ENCODE measurements at places on chromosomes 1 and 21. TPM values are rescaled to one million over a fixed set of nuclear protein-coding genes. Genes with fewer than 3 reads are reported as not detected.

Gene PAQR6
- 1.4 TPM for total RNA-seq

Gene RUNX1
- total RNA-seq: 129 TPM

Gene ADGRL4
- 81.8 TPM for total RNA-seq

Gene CGN
- 0.13 TPM for total RNA-seq

Gene ATF3
- 113 TPM for total RNA-seq

Gene MAPKAPK2
- 103 TPM for total RNA-seq

DNA sequence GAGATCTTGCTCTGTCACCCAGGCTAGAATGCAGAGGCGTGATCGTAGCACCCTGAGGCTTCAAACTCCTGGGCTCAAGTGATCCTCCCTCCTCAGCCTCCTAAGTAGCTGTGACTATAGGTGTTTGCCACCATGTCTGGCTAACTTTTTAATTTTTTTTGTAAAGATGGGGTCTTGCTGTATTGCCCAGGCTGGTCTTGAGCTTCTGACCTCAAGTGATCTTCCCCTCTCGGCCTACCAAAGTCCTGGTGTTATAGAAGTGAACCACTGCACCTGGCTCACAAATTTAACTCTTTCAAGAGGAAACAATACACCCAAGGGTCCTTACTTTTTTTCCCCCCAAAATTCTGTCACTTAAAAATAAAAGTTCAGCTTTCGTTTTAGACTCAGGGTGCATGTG lies 62.3 kb downstream of the GALNT2 start:
- DNase-seq: no peak

DNA sequence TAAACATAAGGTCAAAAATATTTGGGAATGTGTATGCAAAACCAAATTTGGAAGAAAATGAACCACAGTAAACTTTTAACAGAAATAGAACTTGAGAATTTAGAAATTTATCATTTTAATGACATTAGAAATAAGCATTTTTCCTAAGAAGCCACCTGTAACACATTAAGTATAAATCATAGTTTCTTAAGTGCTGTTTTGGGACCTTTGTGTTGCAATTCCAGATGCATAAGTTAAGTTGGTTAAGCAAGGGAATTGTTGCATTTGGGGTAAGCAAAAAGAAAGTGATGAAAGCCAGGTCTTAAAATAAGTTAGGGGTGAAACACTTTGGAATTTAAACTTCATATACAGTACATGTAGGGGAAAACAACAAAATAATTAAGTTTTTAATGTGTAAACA lies 49.8 kb downstream of the CDKN2C start:
- DNase-seq: no peak

DNA sequence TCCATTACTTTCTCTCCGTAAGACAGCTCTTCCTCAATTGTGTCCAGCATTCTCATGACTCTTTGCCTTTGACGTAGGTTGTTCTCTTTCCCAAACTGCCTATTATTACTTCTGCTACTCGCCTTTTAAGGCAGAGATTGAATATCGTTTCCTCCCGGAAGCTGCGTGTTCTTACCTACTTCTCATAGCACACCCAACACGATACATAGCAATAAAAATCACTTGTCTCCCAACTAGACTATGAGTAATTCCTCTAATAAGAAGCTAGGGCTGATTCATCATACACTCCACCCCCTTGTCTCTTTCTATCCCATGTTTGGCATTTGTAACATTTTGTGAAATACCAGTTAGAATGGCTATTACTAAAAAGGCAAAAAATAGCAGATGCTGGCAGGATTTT lies 55.8 kb upstream of the SGIP1 start:
- DNase-seq: no peak

- DNase-seq: no peak
These were observed 72.6 kb upstream of the USP24 start for GRCh38 chr1:55287723-55288122.

DNA sequence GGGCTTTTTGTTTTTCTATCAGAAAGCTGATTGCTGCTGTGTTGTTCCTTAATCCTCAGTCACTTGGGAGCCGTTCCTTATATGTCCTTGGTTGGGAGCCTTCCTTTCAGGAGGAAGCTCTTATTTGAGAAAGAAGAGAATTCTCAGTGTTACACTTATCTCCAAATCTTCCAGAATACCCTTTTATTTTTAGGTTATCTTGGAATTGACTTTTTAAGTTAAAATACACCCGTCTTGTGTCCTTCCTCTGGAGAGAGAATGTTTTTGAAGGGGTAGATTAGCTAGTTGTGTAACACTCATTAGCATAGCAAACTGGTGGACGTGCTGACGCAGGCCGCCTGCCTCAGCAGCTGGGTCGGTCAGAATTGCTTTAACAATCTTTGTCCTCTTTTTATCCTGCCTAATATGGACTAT lies 42.1 kb downstream of the LRRC8B start:
- no peak for DNase-seq

DNA sequence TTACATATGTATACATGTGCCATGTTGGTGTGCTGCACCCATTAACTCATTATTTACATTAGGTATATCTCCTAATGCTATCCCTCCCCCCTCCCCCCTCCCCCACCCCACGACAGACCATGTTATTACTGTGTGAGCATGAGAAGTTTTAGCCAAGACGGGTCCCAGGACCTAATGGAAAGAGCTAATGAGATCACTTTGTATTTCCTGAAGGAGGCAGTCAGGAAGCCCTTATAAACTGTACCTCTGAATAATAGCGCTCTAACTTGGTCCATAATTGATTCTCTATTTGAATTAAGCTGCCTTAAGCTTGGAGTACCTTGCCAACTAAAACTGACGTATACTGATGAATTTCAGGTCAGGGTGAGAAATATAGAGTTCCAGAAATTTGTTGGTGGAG lies 4.1 kb upstream of the NEGR1 start:
- no peak for DNase-seq

DNA sequence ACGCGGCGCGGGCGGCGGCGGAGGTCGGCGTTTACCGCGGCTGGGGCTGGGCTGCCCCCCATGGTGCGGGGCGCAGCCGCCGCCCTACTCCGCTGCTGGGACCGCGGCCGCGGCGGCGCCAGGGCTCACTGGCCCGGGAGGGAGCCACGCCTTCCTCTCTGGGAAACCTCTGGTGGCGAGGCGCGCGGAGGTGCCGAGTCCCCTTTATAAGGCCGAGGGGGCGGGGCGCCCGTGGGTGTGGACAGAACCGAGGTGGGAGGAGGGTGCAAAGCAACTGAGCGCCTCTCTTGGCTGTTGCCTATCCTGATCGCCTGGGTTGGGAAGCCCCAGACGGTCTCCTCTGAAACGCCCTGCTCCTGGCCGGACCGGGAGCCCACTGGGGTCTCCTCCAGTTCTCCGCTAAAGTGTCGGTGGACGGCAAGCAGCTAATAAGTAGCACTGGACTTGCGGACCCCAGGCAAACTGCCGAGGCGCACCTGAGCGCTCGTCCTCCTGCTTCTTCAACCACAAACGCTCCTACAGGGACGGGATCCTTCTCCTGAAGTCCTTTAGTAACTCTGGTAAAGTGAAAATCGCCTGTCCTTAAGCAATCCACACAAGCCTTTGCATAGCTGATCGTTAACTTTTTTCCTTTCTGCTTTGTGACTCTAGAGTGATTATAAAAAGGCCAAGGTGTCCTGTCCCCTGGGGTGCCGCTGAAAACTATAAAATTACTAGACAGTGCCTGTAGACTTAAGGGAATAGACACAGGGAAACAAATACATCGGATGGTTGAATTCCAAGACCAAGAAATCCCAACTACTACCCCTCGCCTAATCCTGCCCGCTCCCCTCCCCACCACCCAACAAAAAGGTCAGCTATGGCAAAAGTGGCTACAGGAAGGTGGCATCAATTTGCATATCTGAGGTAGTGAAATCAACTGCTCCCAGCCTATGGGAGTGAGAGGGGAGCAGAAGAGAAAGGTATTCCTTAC lies at the start of gene PTGER3:
TSS of gene PTGER3 (minus strand) at position 182 of the 973 bp plus-strand sequence. CDS start 239 bp downstream, outside the sequence.
- DNase-seq: peak; percentile 91

DNA sequence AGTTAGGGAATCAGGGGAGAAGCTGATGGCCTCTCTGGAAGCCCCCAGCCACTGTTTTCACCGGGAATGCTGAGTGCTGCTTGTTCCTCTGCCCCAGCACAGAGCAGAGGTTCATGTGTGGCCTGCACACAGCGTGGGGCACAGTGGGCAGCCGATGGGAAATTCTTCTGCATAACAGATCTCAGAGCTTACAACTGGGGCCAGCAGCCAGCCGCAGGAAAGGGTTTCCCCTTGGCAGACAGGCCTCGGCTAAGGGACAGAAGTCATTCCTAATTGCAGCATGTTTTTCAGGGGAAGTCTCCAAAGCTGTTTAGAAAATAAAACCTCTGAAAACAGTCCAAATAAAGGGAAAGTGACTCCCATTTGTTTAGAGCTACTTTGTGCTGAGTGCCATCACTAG lies 22.6 kb downstream of the HMGB4 start:
- no peak for DNase-seq

DNA sequence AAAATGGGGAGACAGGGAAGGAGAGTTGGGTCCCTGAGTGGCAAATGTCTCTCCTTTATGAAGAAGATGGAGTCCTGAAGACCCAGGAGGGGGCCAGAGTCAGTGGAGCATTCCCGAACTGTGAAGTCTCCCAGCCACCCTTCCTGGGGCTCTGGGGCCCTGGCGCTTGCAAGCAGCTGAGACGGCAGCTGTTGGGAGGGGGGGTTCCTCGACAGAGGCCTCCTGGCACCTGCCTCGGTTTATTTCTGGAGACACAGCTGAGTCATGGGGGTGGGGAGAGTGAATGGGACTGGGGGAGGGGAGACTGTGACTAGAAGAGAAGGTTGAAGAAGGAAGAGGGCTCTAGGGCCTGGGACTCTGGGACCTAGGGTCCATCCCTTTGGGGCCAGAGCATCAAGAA lies 14.0 kb downstream of the NES start:
- no peak for DNase-seq

- DNase-seq: no peak
These were observed 63.5 kb downstream of the ETS2 start for GRCh38 chr21:38869196-38869595.

DNA sequence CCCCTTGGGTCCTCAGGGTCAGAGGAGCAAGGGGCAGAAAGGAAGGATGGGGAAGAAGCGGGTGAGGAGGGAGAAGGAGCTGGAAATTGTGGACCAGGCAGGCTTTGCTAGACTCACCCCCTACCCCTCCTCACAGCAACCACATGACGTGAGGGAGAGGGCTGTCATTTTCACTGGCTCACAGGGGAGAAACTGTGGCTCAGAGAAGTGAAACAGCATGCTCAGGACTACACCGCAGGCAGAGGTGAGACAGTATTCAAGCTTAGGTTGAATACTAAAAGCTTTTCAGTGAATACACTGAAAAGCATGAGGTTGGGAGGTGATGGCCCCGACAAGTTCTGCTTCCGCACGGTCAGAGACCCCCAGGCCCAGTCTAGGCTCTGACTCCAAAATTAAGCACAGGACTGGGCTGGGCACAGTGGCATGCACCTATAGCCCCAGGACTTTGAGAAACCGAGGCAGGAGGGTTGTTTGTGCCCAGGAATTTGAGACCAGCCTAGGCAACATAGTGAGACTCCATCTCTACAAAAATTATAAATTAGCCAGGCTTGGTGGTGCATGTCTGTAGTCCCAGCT lies 1.2 kb upstream of the CLEC20A start:
- DNase-seq: no peak

DNA sequence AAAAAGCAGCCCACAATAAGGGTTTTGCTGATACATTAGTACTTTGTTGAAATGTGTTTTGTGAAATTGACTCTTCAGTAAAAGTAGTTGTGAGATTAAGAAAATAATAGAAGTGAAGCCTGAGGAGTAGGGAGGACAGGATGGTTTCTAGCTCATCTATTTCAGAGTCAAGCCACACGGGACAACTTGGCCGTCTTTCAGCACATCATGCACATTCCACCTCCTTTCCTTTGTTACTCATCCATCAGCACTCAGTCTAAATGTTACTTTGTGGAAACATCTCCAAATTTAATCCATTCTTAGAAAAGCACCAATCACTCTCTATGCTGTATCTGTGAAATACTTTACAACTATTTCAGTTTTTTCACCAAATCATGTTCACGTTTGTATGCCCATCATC lies 223.3 kb downstream of the FGGY start:
- no peak for DNase-seq

DNA sequence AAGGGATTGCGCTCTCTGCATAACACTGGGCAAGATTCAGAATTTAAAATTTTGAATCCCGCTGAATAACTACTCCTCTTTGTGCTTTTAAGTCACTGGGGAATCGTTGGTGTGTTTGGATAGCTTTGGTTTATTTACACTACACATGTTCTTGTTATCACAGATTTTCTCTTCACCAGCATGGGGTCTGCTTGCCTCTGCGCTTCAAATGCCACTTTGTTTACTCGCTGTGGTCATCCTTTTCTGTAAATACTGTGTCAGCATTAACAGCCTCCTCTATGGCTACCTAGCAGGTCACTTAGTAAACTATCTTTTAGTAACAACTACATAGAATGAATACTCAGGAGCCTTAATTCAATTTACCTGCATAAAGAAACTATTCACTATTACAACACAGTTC lies 14.4 kb upstream of the KCNH1 start:
- DNase-seq: no peak

- no peak for DNase-seq
These were observed 1.8 kb downstream of the CHRM3 start for GRCh38 chr1:239388159-239388485.

DNA sequence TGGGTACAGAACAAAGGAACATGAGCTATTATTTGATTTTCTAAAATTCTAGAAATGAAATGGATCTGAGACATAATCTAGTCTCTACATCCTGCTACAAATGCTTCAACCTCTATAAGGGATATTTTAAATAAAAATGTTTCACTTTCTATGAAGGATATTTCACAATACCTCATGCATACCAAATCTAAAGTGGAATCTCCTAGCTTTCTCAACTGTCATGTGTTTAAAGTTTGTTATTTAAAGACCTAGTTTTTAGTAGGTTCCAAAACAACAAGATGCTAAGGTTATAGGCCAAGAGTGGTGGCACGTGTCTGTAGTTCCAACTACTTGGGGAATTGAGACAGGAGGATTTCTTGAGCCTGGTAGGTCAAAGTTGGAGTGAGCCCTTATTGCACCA lies 47.6 kb downstream of the KDM5B start:
- DNase-seq: no peak

All from mesenteric fat pad (tissue), 1 donor.